ENCODE measurements at places on chromosomes 5 and 9. TPM values are rescaled to one million over a fixed set of nuclear protein-coding genes. Genes with fewer than 3 reads are reported as not detected.
A peak's percentile ranks its signal among the peaks of the same experiment; 100 is the strongest.

The CNOT8 gene
- total RNA-seq: 34.2 TPM

The SOWAHA gene
- total RNA-seq: not detected

GRCh38 chr9:82961504-82962125, 101.3 kb downstream of the RASEF start:
- DNase-seq: peak; percentile 83
- no peak overlapping the region for H3K4me3 ChIP-seq

The TAF11L10 gene
- total RNA-seq: not detected

DNA sequence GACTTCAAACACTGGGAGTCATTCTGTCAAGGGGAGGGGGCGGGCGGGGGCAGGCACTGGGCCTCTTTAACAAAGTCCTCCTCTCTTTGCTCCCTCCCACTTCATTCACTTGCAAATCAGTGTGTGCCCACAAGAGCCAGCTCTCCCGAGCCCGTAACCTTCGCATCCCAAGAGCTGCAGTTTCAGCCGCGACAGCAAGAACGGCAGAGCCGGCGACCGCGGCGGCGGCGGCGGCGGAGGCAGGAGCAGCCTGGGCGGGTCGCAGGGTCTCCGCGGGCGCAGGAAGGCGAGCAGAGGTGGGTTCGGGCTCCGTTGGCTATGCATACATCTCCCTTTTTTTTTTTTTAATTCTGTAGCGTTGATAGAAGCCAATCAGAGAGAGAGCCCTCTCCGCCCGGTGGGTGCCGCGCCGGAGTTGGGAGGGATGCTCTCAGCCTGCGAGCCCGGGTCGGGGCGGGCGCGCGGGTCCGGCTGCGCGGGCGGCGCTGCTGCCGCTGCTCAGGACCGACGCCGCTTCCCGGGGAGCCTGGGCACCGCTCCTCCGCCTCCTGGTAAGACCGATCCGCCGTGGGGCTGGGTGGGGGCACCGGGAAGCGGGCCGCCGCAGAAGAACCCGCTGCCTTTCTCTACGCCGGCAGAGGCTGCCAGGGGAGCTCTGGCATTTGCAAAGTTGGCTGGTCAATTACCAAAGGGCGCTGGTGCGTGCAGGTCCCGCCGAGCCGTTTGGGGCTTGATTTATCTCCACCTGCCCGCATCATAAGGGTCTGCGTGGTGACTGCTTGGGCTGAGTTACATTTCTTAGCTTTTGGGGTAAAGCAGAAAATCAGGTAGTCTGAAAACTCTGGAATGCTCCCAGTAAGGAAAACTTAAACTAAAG, at the start of gene CDH6:
TSS of gene CDH6 (plus strand) at position 96 of the 877 bp plus-strand sequence. CDS start 73,788 bp downstream, outside the sequence.
- peak within 1 kb of the TSS; percentile 72 for H3K4me3 ChIP-seq
- DNase-seq: peak; percentile 33
- H3K27me3 ChIP-seq: peaks cover 51% of the 10 kb centered on the region
- H3K36me3 ChIP-seq: no peaks in the 10 kb centered on the region
- peaks cover 15% of the 10 kb centered on the region for H3K4me1 ChIP-seq
- no peak within 1 kb of the TSS for H3K27ac ChIP-seq

GRCh38 chr9:90916147-90916734, 114.6 kb downstream of the SYK start:
- DNase-seq: peak; percentile 14
- no peak overlapping the region for H3K27ac ChIP-seq
- H3K4me3 ChIP-seq: no peak overlapping the region
- no peaks in the 10 kb centered on the region for H3K36me3 ChIP-seq
- no peaks in the 10 kb centered on the region for H3K27me3 ChIP-seq
- no peaks in the 10 kb centered on the region for H3K4me1 ChIP-seq

- DNase-seq: peak; percentile 23
- H3K27me3 ChIP-seq: no peaks in the 10 kb centered on the region
- no peak overlapping the region for H3K4me3 ChIP-seq
- H3K4me1 ChIP-seq: peaks cover 14% of the 10 kb centered on the region
- H3K36me3 ChIP-seq: no peaks in the 10 kb centered on the region
Observed at GRCh38 chr5:95709967-95710650, 21.0 kb upstream of the RHOBTB3 start.

DNA sequence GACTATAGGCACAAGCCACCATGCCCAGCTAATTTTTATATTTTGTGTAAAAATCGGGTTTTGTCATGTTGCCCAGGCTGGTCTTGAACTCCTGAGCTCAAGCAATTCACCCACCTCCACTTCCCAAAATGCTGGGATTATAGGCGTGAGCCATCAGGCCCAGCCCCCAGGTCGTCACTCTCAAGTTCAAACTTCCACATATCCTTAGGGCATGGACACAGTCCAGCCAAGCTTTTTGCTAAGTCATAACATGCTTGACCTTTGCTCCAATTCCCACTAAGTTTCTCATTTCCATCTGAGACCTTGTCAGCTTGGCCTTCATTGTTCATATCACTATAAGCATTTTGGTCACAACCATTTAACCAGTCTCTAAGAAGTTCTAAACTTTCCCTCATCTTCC, 43.9 kb upstream of the ARAP3 start:
- H3K27me3 ChIP-seq: no peaks in the 10 kb centered on the region
- no peaks in the 10 kb centered on the region for H3K36me3 ChIP-seq
- H3K4me3 ChIP-seq: no peak overlapping the region
- no peak overlapping the region for H3K27ac ChIP-seq
- peaks cover 8% of the 10 kb centered on the region for H3K4me1 ChIP-seq
- DNase-seq: peak; percentile 83

The DRD1 gene
- total RNA-seq: not detected

DNA sequence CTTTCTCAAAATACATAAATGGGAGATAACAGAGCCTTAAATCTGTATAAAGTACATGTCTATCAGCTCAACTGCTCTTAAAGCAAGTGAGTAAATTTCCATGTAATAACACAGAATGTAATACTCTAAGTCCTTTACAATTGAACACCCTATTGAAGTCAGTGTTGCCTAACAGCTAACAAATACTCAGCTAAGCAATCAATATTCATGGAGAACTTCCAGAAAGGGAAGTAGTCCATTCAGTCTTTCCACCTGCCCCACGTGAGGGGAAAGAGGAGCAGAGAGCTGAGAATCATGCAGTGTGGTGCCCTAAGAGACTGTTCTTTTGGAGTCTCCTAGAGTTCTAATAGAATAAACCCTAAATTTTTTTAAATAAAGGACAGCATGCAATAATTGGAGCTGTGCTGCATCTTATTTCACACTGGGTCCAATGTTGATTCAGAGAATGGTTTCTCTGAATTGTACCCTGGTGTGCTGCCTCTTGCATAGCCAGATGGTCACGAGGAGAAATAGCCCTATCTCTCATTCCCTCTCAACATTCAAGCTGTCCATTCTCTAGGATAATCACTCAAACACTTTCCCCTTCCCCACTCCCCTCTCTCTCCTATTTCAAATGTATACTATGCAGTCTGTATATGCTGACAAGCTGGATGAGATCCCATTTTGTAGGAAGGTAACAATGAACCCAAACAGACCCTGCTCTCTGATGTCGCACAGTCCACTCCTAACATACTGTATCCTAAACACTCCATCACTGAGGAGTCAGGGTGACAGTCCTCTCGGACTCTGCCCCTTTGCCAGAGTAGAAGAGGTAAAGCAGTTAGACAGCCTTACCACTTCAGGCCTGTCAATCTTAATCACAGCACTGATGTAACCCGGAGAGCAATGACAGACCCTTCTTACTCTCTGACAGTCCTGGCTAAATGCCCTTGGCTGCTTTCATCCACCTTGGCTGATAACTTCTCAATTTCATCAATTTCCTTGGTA, 134.8 kb downstream of the EPB41L4A start:
- H3K4me1 ChIP-seq: no peaks in the 10 kb centered on the region
- H3K27ac ChIP-seq: no peak overlapping the region
- H3K36me3 ChIP-seq: no peaks in the 10 kb centered on the region
- H3K27me3 ChIP-seq: peaks cover 94% of the 10 kb centered on the region

The KIF12 gene
- 6.3 TPM for total RNA-seq

GRCh38 chr5:174094857-174095606, 49.5 kb downstream of the NSG2 start:
- H3K4me3 ChIP-seq: no peak overlapping the region
- no peaks in the 10 kb centered on the region for H3K4me1 ChIP-seq
- H3K36me3 ChIP-seq: no peaks in the 10 kb centered on the region

The CTXN3 gene
- not detected for total RNA-seq

The LCN1 gene
- total RNA-seq: not detected

The TERT gene
- total RNA-seq: 0.80 TPM

The GFI1B gene
- not detected for total RNA-seq

The CFAP90 gene
- total RNA-seq: not detected

- no peak overlapping the region for H3K4me3 ChIP-seq
- peaks cover 38% of the 10 kb centered on the region for H3K4me1 ChIP-seq
- DNase-seq: no peak
Observed at GRCh38 chr5:127943061-127943371, 140.6 kb upstream of the SLC12A2 start.

The CCDC192 gene
- total RNA-seq: not detected

The BTNL3 gene
- total RNA-seq: not detected

GRCh38 chr9:3385871-3386270, 139.9 kb downstream of the RFX3 start:
- H3K27ac ChIP-seq: no peak overlapping the region
- DNase-seq: no peak
- no peaks in the 10 kb centered on the region for H3K36me3 ChIP-seq
- no peaks in the 10 kb centered on the region for H3K27me3 ChIP-seq

The CEL gene
- 0.47 TPM for total RNA-seq

The GALNT10 gene
- 46.2 TPM for total RNA-seq

DNA sequence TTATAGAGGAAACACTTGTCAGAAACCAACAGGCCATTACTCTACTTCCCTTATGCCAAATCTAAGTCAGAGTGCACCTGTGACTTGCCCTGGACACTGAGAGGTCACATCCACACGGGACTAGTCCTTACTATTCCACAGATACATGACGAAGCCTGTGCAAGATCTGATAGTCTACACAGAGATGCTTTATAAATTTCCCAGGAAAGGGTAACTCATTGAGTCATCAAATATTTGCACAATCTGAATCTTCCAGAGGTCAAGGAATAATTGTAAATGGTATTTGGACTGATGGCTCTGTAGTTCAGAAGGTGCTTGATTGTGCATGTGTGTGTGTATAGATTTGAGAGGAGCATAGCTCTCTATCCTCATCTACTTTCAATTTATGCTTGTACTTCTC, 55.2 kb upstream of the JAK2 start:
- DNase-seq: peak; percentile 63
- H3K27ac ChIP-seq: peak overlapping the region; percentile 53
- H3K4me3 ChIP-seq: no peak overlapping the region
- H3K4me1 ChIP-seq: peaks cover 42% of the 10 kb centered on the region
- H3K36me3 ChIP-seq: no peaks in the 10 kb centered on the region

GRCh38 chr5:107068782-107069181, 602.0 kb downstream of the EFNA5 start:
- no peaks in the 10 kb centered on the region for H3K27me3 ChIP-seq
- H3K36me3 ChIP-seq: no peaks in the 10 kb centered on the region

The NIM1K gene
- 0.17 TPM for total RNA-seq

GRCh38 chr5:44388321-44389089, 715 bp downstream of the FGF10 start:
- H3K4me3 ChIP-seq: no peak overlapping the region
- H3K27me3 ChIP-seq: peaks cover 69% of the 10 kb centered on the region
- no peak for DNase-seq
- H3K36me3 ChIP-seq: no peaks in the 10 kb centered on the region
- no peak overlapping the region for H3K27ac ChIP-seq

GRCh38 chr5:10936081-10936855, 175.2 kb upstream of the DAP start:
- no peaks in the 10 kb centered on the region for H3K4me1 ChIP-seq
- H3K4me3 ChIP-seq: no peak overlapping the region
- no peaks in the 10 kb centered on the region for H3K36me3 ChIP-seq
- no peaks in the 10 kb centered on the region for H3K27me3 ChIP-seq

The ELP1 gene
- total RNA-seq: 53.6 TPM

The MELK gene
- 40.8 TPM for total RNA-seq

The SPINK7 gene
- total RNA-seq: not detected

- no peaks in the 10 kb centered on the region for H3K36me3 ChIP-seq
- peak; percentile 45 for DNase-seq
- H3K27me3 ChIP-seq: no peaks in the 10 kb centered on the region
- H3K4me3 ChIP-seq: no peak overlapping the region
- H3K27ac ChIP-seq: no peak overlapping the region
- H3K4me1 ChIP-seq: peaks cover 28% of the 10 kb centered on the region
Observed at GRCh38 chr5:61817472-61818326, 485.6 kb downstream of the ZSWIM6 start.

DNA sequence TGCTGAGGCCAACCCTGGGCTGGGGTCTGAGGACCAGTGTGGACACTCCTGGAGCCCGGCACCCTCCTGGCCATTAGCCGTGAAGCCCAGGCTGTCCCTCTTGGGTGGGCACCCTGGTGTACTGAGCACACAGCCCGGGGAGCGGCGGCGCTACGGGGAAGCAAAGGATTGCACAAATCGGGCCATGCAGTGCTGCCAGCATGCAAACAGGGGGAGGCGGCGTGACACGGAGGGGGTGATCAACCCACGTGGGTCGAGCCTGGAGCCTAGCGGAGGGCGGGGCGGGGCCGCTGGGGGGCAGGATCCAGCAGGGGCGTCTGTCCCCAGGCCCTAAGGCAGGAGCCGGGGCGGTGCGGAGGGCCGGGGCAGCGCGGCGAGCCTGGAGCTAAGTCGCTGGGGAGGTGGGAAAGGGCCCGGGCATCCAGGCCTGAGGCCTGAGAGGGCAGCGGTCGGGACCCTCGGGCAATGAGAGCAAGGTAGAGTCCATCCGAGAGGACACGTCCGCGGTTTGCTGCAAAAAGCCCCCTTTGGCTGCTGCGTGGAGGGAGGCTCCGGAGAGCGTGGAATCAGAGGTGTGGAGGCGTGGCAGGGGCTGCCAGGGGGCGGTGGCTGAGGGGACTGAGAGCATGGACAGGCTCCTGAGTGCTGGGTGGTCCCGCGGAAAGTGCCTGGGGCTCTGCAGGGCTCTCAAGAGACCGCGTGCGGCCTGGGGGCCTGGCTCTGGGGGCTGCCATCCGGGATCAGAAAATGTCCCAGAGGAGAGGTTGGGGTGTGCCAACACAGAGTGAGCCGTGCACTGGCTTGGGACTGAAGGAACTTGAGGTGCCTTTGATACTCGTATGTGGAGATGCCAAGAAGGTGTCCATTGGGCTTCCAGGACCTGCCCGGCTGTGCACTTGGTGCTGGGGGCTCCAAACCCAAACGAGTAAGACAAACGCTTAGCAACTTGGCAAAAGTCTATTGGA, 94.2 kb downstream of the BARX1 start:
- H3K4me1 ChIP-seq: no peaks in the 10 kb centered on the region
- no peak for DNase-seq
- H3K27me3 ChIP-seq: peaks cover 1% of the 10 kb centered on the region
- H3K4me3 ChIP-seq: no peak overlapping the region

DNA sequence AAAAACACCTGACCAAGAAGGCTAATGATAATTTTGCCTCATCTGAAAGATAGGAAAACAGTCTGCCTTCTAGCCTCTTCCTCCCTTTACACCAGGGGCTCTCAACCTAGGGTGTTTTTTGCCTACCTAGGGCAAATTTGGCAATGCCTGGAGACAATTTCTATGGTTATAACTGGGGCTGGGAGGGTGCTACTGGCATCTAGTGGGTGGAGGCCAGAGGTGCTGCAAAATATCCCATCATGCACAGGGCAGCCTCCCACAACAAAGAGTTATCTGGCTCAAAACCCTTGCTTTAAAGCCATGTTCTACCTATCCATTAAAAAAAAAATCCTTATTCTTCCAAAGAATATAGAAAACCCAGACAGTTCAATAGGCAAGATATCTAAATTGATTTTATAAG, 45.0 kb upstream of the NR3C1 start:
- no peaks in the 10 kb centered on the region for H3K4me1 ChIP-seq
- no peak for DNase-seq
- no peaks in the 10 kb centered on the region for H3K36me3 ChIP-seq
